ENCODE measurements at places on chromosomes 7 and 10. TPM values are rescaled to one million over a fixed set of nuclear protein-coding genes. Genes with fewer than 3 reads are reported as not detected.

DNA sequence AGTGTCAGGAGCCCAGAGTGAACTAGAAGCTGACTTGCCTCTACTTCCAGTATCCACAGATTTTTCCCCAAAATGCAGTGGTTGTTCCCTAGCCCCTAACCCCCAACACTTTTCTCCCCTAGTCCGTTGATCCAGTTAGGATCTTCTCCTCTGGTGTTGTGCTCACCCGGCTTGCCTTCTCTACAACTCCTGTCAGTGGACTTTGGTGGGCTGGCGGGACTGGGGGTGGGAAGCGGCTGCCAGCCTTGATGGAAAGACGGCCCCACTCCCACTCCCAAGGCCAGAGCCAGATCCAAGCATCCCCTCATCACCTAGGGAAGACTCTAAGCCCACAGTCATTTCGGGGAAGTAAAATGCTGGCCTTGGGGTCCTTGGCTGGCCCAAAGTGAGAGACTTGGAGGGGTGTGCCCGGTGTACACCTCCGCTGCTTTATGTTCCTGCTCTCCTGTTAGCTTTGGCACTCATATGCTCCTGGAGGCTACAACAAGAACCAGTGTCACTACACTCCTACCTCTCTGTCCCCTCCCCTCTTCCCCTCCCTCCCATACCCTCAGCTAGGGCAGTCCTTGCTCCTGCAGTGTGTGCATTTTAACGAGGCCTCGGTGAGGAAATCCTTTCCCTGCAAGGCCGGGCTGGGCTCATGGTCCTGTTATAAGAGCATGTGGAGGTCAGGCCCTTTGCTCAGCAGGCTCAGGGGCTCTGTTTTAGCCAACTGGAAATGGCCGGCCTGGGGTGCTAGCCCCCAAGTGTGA, 930 bp upstream of the HOXA10 start:
- no peak for DNase-seq

- no peak for DNase-seq
These were observed 151.4 kb upstream of the CALCR start for GRCh38 chr7:93725954-93726353.

DNA sequence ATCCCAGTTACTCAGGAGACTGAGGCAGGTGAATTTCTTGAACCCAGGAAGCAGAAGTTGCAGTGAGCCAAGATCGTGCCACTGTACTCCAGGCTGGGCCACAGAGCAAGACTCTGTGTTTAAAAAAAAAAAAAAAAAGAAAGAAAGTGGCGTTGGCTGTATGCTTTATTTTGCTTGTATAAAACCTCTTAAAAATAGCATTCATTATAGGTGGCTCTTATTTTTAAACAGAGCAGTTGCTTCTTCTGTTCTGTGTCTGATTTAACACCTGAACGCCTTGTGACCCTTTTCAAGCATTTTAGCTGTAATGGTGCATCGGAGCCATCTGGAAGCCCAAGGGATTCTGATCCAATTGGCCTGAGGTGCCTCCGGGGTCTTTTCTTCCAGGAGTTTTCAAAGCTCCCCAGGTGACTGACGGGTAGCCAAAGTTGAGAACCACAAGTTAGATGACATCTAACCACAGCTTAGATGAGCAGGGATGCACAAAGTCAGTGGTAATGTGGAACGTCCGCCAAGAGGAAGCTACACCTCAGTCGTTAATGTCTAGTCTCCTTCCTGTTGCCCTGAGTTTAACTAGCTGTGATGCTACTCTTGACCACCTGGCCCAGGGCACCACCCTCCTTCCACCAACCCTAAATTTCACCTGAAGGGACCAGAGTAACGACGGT, 274.6 kb upstream of the KLF6 start:
- no peak for DNase-seq

- DNase-seq = no peak
These were observed 133.7 kb upstream of the KLF14 start for GRCh38 chr7:130867581-130868136.

Gene RPEL1
- not detected for total RNA-seq

DNA sequence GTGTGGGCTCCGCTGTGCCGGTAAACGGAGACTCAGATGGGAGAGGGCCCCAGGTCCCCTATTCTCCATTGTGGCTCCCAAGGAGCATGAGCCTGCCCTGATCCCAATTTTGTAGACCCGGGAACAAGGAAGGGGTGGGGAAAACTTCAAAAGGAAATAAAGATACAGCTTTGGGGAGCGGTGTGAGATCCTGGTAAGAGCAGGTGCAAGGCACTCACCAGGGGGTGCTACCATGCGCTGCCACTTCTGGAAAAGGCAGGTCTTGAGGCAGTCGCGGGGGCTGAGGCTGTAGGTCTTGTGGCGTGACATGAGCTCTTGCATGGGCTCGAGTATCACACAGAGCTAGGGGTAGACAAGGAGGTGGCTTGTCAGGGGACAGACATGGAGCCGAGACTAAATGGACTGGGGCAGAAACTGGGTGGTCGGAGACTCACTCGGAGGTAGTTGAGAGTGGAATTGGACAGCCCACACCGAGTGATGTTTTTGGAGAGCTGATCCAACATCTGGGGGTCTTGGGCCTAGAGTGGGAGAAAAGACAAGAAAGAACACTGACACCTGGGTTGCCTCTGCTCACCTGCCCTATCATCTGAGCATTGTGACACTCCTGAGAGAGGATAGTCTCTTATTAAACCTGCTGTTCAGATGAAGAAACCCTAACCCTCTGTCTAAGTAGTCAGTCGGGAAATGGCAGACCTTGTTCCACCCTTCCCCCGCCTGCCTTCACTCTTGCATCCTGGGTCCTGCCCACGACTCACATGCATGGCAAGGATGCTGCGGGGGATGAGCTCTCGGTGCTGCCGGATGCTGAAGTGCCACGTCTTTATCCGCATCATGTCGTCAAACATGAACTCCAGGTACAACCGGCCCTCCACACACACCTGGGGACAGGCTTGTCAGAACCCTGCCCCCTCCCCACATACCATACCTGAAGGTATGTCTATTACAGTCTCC, 10.7 kb downstream of the LDB1 start:
- no peak for DNase-seq

Gene NODAL
- total RNA-seq = not detected

- DNase-seq = no peak
These were observed 270.4 kb downstream of the HGF start for GRCh38 chr7:81499262-81500116.

- DNase-seq = peak; percentile 15
These were observed 384 bp downstream of the DCLRE1C start for GRCh38 chr10:14953424-14954000.

All from CD4-positive, CD25-positive, alpha-beta regulatory T cell (primary cell).